ENCODE measurements at places on chromosomes 3 and 15.

GRCh38 chr3:27010834-27011233 lies 358.3 kb downstream of the NEK10 start:
- no peak for DNase-seq

GRCh38 chr3:99286266-99286845 lies 352.0 kb upstream of the COL8A1 start:
- DNase-seq: no peak

DNA sequence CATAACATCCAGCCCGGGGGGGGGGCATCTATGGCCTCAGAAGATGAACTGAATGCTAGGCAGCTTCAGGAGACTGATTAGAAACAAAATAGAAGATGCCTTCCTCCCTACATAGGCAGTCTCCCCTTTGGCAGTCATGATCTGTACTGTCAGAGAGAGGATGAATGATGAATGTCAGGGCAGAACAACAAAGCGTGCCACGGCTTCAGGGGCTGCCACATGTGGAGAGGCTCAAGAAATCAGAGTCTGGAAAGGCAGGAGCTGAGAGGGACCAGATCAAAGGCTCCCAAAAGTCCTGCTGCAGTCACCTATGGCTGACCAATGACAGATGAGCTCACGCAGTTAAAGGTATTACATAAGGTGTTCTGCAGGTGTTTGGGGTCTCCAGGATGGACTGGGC lies 180.4 kb downstream of the UACA start:
- no peak for DNase-seq

DNA sequence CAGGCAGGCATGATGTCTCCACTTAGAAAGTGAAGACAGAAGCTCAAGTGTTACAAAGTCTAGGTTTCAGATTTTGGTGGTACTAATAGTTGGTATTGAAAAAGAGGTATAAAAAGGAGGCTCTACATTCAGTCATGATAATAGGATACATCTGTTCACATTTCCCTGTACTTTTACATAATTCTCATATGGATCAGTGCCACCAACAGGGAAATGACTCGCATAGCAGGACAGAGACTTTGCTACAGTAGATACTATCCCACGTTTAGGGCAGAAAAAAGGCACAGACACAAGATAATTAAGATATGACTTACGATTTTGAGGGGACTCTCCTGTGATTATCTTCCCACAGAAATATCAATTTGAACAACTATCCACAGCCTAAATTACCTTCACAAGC lies 1062.9 kb upstream of the EPHA6 start:
- no peak for DNase-seq

- no peak for DNase-seq
Measured at GRCh38 chr3:46609212-46609721, 3.1 kb upstream of the FAM240A start.

DNA sequence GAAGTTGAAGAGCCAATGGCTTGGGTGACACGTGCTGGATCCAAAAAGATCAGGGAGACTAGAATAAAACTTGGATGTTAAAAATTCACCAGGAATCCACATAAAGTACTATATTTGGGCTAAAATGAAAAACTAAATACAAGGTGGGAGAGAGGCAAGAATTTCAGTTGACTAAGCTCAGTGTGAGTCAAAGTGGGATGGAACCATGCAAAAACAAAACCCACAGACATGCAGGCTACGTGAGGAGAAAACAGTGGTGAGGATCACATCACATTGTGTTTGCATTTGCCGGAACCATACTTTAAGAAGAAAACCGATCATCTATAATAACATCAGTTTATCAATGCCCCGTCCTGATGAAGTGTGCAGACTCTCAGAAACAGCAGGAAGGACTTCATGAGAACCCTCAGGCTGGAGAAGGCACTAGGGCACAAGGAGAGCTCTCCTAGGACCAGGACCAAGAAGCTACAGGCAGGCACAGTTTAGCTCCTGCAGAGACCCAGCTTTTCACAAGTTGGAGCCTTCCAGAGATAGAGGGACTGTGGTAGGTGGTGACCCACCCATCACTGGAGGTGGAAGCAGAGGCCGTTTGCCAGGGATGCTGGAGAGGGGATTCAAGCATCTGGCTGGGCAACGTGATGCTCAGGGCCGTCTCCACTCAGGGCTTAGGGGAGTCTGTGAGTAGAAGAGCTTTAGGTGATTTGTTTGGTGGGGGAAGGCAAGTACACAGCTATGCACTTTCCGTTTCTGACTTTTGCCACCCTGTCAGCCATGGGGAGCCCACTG lies 29.0 kb upstream of the NR2E3 start:
- DNase-seq: no peak

- DNase-seq: no peak
Measured at GRCh38 chr3:13234666-13235065, 161.4 kb upstream of the IQSEC1 start.

GRCh38 chr3:11077466-11077865 lies 76.8 kb upstream of the HRH1 start:
- DNase-seq: no peak

GRCh38 chr3:124172816-124173215 lies 180.9 kb upstream of the ROPN1 start:
- DNase-seq: no peak

GRCh38 chr3:128823631-128824030 lies 55.8 kb upstream of the ACAD9 start:
- no peak for DNase-seq

DNA sequence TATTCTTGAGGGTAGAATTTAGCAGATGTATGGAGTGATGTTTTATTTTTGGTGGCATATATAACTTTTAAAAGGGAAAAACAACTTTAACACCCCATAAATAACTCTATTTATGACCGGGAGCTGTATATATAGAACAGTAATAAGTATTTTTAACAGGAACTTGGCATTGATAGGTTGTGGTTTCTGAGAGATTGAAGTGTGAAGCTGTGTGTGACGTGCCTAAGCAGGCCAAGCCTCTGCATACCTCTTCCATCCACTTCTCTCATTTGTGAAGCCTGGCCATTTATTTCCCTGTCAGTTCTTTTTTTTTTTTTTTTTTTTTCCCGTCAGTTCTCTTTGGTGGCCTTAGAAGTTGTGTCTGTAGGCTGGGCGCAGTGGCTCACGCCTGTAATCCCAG lies 23.0 kb downstream of the RBM5 start:
- no peak for DNase-seq

- DNase-seq: no peak
Measured at GRCh38 chr3:138429665-138430064, 4.8 kb upstream of the ESYT3 start.

DNA sequence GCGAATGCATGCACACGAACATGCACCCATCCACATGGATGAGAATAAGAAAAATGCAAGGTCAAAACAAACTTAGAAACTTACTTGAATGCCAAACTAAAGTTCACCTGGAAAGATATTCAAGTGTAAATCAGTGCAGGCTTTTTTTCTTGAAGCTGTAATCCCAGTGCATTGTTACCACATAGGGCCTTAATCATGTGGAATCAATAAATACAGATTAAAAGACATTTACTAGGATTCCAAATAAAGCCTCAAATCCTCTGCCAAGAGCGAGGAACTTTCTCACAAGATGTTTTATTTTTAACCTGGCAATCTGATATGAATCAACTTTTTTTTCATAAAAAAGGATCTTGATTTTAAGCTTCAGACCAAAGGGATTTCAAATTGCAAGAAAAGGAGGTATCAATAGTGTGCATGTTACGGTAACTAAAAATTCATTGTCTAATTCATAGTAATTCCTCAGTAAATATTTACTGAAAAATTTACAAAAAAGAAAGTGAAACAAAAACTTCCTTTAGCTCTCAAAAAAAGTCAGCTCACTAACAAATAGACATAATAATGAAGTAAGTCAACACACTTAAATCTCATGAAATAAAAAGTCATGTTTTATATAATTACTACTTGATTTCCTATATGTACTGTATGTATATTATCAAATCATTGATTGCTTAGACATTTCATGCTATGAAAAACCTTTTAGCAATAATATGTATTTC lies 978.6 kb downstream of the PLOD2 start:
- DNase-seq: no peak

Data from amygdala (tissue), 56 donors.